DMS79 (cell line): ENCODE measurements at places on chromosomes 2 and 18.
A peak's percentile ranks its signal among the peaks of the same experiment; 100 is the strongest.

- DNase-seq: no peak
Measured at GRCh38 chr2:218095853-218096252, 26.8 kb downstream of the RUFY4 start.

DNA sequence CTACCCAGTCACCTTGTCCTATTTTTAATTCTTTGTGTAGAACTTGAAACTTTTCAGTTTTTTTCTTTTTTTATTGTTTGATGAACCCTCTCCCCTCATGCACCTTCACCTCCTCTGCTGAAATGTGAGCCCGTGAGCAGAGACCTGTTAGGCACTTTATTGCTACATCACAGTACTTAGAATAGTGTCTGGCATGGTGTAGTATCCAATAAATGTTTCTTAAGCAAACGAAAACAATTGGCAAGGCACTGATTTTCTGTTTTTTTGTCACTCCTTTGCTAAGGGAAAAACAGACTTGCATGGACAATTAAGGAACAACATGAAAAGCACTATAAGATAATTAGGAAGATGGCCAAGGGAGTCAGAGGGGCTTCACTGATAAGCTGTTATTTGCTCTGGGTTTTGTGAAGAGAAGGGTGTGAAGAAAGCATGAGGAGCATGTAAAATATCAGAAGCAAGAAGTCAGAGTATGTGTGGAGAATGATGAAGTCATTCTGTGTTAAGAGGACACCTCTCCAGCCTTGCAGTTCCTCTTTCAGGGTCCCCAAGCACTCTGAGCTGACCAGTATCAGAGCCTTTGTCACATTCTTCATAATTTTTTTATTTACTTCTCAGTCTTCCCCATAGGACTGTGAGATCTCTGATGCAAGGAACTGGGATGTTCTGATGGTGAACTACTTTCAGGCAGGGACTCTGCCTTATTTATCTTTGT, 99.7 kb upstream of the CAVIN2 start:
- DNase-seq: no peak

- DNase-seq: no peak
Measured at GRCh38 chr2:136342138-136342537, 224.2 kb upstream of the CXCR4 start.

DNA sequence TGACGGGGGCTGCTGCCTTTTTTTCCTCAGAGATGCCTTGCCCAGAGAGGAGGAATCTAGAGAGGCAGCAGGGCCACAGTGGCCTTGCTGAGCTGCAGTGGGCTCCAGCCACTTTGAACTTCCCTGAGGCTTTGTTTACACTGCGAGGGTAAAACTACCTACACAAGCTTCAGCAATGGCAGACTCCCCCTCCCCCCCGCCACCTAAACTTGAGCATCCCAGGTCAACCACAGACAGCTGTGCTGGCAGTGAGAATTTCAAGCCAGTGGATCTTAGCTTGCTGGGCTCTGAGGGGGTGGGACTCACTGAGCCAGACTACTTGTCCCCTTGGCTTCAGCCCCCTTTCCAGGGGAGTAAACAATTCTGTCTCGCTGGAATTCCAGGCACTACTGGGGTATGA, 11.8 kb downstream of the SYT4 start:
- no peak for DNase-seq

DNA sequence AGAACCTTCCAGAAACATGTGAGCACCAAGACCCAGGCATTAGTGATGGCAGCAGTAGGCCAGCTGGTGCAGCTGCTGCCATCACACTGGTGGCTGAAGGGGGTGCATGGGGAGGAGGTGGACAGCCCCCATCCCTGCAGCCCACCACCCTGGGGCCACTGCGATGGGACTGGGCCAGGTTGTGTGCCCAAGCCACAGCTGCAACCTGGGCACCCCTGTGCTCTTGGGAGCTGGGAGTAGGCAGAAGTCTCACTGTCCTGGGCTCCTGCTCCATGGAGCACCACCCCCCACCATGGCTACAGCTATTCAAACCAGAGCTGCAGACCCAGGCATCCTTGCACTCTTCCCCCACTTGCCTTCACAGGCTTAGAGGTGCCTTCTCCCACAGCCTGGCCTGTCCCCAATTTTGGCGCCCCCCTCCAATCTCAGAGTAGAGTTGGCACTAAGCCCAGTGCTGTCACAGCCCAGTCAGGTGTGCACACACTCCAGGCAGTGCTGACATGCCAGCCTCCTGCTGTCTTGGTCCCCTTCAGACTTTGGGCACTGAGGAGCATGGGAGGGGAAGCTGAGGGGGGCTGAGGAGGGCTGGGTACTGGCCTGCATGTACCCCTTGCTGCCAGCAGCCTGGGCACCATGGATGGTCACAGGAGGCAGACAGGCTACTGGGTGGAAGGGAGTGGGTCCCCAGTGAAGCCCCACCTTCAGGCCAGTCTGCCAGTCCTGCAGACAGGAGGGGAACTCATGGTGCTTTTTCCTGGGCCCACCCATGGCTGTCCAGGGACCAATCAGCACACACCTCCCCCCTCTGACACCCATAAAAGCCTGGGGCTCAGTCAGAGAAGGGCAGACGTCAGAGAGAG, 67.1 kb downstream of the CYP26B1 start:
- DNase-seq: peak; percentile 3

DNA sequence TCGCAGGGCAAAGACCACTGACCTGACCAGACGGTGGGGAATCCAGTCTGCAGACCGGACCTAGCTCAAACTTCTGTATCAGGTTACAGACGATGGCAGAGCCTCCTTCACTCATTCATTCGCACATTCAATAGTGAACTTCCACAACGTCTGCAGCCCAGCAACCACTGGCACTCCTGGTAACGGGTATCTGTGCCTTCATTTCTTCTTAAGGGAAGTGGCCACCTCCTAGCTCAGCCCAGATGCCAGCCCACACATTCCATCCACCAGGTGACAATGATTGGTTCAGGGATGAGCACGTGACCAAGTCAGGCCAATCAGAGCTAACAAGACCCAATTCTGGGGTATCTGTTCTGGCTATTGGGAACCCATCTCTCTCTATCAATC, 15.9 kb upstream of the ARMC9 start:
- DNase-seq: no peak

- DNase-seq: no peak
Measured at GRCh38 chr2:47129191-47129706, 25.9 kb downstream of the STPG4 start.

- no peak for DNase-seq
Measured at GRCh38 chr2:88696611-88697010, 5.1 kb downstream of the RPIA start.

GRCh38 chr2:69054431-69054830, 41.5 kb downstream of the ANTXR1 start:
- DNase-seq: no peak

DNA sequence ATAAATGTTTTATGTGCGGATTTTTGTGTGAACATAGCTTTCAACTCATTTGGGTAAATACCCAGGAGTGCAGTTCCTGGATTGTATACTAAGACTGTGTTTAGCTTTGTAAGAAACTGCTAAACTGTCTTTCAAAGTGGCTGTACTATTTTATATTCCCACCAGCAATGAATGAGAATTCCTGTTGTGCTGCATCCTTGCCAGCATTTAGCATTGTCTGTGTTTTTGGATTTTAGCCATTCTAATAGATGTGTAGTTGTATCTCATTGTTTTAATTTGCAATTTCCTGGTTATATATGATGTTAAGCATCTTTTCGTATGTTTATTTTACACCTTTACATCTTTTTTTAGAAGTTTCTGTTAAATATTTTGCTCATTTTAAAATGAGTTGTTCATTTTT, 24.2 kb downstream of the VRK2 start:
- no peak for DNase-seq

- no peak for DNase-seq
Measured at GRCh38 chr2:66915237-66915636, 480.3 kb downstream of the MEIS1 start.

DNA sequence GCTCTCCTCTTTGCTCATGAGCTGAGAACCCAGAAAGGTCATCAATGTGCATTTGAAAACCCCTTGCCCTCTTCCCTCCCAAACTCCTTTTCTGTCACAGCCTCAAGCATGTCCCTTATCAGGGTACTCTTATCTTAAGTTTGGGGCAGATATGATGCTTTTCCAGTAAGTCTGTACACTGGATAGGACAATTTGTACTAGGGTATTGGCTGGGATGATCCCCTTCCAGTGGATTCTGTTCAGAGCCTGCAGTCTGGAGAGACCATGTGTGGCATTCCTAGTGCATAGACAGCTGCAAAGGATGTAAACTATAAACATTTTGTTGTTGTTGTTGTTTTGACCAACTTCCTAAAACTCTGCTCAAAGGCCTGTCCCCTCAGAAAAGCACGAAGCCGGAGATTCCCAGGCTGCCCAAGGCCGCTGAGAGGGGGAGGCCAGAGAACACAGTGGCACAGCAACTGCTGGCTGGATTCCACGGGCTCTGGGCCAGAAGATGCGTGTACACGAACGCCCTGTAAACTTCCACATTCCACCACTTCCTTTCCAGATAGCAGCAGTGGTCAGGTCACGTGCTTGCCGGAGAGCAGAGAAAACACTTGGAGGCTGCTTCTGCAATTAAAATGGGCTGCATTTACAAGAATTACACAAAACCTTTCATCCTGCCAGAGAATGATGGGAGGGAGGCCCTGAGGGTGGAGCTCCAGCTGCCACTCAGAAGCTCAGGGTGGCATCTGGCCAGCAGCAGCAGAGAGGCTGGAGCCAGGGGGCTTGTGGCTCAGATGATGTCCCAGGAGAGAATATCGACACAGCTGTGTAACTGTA, 42.1 kb downstream of the BMP10 start:
- peak; percentile 75 for DNase-seq

- no peak for DNase-seq
Measured at GRCh38 chr2:188291617-188292347, at the start of gene GULP1. GULP1 (plus strand) TSS chr2:188291874; CDS start chr2:188477703, 185,829 bp downstream.

DNA sequence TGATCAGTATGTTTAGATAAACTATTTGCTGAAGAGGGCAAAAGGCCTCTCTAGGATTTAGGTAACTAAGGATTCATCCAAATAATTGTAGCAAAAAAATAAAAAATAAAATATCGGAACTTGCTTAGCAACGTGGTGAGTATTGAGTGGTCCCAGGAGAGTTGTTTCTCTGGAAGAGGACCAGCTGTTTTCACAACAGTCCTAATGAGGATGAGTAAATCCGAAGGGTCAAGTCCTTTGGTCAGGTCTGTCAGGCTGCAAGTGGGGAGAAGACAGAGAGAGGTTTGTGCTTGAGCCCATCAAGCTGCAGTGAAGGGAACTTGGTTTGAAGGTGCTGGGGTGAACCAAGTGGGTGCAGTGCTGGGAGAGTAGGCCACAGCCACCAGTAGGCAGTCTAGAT, 539.2 kb downstream of the SLC4A3 start:
- DNase-seq: no peak

DNA sequence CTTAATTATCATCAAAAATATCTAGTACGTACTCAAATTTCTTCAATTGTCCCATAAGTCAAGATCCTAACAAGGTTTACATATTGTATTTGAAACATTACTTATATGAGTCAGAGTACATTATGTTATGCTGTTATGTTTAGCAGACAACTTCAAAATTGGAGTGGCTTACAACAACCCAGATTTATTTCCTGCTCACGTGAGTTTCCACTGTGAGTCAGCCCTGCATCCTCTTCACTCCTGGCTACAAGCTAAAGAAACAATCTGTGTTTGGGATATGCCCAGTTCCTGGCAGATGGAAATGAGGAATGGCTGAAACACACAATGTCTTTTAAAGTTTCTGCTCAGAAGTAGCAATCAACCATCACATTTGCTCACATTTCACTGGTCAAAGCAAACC, 31.5 kb upstream of the TANC1 start:
- no peak for DNase-seq

DNA sequence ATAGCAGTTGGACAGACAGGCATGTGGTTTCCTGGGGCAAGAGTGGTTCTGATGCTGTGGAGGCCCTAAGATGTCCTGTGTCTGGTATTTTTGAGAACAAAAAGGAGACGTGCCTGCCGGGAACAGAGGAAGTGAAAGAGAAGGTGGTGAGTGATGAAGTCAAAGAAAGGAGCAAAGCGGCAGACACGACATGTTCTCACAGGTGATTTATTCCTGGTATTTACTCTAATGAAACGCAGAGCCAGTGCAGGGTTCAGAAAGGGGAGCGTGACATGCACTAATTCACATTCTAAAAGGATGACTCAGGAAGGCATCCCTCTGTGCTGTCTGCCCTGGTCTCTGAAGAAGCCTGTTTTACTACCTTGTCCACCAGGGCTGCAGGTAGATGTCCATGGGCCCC, 211.0 kb downstream of the KCNE4 start:
- DNase-seq: no peak

- no peak for DNase-seq
Measured at GRCh38 chr2:236393101-236393500, 128.9 kb upstream of the ASB18 start.

- no peak for DNase-seq
Measured at GRCh38 chr2:237613679-237614078, 13.7 kb upstream of the LRRFIP1 start.

- DNase-seq: no peak
Measured at GRCh38 chr2:231581328-231581727, 11.3 kb upstream of the TEX44 start.

DNA sequence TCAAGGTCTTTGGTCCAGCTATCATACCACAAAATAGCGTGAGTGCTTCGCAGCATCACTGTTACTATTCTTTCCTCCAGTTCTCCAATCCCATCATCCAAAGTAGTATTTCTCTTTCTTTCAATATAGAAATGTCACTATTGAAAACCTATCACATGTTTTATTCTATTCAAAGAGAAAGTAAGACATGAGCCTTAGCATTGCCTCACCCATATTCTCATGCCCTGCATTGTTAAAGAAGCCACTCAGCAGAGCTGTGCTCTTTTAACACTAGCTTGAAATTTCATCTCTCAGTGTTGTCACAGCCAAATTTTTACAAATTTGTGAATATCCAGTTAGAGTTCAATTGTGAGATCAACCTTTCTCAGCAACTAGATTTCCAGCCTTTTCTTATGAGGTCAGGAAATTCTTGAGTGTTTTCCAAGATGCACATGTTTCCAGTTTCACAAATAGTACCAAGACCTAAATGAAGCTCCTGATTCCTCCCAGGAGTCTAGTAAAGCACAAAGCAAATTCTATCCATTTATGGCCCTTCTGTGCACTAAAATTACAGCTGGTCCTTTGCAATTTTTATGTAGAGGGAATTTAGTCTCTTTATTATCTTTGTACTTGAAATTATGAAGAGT, 343.7 kb downstream of the SPAG16 start:
- no peak for DNase-seq

DNA sequence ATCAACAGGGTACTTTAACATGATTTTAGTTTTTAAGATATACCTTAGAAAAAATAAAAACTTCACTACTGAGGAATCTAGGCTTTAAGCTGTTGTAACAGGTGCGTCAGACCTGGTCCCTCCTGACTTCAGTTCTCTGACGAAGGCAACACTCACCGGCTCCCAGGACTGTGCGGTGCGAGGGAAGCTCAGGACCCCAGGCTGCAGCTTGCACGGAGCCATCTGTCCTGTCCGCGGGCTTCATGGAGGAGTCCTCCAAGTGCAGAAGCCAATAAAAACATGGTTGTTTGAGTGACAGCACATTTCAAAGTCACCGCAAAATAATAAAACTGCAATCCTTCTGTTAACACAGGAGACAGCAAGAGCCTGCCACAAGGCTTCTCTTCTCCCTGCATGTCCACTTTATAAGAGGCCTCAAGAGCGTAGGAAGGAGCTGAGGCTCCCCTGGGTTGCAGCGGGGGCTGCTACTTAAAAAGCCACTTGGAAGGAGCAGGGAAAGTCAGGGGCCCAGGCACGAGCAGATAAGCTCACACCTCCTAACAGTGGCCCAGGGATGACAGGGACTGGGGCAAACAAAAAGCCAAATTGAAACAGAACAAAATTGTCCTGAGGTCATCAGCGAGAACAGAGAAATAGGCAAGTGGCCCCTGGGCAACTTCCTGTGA, 4.6 kb downstream of the HJURP start:
- no peak for DNase-seq

GRCh38 chr18:63508596-63508995, 31.8 kb downstream of the SERPINB5 start:
- no peak for DNase-seq
